HEK293T (cell line): ENCODE measurements at places on chromosomes 2 and 18.

DNA sequence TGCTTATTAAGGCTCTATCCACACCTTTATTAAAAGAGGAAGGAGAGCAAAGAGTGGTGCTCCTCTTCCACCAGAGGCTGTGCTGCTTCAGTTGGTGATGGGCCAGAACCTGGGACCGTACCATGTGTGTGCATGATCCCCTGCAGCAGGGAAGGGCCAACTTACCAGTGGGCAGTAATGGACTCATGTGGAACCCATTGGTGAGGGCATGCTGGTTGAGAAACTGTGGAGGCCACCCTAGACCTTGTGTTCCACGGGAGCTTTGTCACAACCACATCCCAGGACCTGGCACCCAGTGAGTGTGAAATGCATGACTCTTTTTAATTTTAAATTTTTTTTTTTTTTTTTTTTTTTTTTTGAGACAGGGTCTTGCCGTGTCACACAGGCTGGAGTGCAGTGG lies 5.4 kb downstream of the UBE2F start:
- no peak for DNase-seq

DNA sequence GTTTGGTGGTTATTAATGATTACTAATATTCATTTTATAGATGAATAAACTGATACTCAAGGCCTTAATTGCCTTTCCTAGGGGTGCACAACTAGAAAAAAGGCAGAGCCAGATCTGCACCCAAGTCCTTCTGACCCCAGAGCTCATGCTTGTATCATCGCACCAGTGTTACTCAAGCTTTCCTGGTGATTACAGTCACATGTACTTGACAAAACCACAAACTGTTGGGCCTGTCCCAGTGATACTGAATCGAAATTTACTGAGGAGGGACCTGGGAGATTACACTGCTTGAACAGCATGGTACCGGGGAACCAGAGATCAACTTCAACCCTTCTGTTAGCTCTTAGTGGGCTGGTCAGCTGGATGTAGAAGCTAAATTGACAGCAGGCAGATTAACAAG lies 33.7 kb downstream of the FASTKD2 start:
- no peak for DNase-seq

DNA sequence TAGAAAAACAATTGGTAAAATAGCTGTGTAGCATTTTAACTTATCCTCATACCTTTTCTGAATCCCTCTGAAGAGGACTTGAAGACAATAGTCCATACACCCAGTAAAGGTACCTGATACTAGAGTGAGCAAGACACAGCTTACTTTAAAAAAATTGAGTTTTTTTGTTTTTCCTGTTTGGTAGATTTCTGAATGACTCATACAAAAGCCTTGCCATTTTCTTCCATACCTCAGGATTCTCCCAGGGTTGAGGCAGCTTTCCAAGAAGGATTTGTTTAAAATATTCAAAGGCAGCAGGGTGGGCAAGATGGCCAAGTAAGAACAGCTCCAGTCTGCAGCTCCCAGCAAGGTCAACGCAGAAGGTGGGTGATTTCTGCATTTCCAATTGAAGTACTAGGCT lies 551.0 kb upstream of the LRATD1 start:
- DNase-seq, result no peak

GRCh38 chr2:224584111-224584784 lies 915 bp downstream of the CUL3 start:
- DNase-seq, result peak; percentile 26

GRCh38 chr2:104878863-104879512 lies 25.1 kb downstream of the POU3F3 start:
- DNase-seq, result no peak

GRCh38 chr2:67642046-67642382 lies 244.9 kb downstream of the ETAA1 start:
- DNase-seq, result peak; percentile 8

GRCh38 chr2:86661333-86661732 lies 37.7 kb upstream of the RNF103 start:
- DNase-seq, result no peak

DNA sequence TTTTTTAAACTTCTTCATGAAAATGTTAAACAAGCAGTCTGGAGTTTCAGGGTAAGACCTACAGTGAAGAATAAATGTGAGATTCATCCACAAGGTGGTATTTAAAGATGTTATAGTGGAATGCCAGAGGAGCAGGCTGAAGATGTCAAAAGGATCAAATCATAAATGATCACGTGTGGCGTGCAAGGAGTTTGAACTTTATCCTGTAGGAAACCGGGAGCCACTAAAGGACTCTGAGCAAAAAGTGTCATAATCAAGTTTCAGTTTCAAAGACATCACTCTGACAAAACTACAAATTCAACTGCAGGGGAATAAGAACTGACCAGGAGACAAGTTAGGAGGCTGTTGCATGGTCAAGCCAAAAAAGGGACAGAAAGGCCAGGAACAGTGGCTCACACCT lies 19.9 kb downstream of the NHEJ1 start:
- DNase-seq, result no peak

DNA sequence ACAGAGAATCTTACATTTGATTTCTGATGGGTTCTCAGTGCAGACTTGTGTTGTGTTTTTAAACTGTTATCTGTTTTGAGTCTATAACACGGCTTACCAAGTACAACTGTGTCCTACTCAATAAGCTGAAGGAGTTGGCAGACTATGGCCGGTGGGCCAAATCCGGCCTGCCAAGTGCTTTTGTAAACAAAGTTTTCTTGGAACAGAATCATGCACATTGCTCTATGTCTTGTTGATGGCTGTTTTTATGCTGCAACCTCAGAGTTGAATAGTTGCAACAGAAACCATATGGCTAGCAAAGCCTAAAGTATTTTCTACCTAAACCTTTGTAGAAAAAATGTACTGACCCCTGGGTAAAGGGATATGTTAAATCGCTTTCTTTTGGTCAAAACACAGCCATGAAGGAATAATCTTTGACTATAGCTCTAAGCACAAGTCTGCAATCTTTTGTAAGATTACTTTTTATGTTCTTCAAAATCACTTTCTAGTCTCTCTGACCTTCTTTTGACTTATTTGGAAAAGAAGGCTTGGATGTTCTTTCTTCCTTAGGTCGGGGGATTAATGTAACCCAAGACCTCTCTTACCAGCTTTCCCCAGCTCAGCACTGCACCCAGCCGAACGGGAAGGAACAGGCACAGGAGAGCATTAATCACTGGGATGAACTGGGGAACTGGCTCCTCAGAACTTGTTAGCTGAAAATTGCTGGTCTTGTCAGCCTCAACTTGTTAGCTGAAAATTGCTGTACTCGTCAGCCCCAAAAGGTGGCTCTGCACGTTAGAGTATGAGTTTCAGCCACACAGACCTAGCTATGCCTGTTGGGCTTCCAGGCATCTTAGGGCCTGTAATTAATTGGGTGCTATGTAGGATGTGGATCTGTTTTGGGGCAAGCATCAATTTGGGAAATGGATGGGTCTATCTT lies 75.4 kb downstream of the CD8B2 start:
- DNase-seq, result no peak

- DNase-seq, result no peak
Observed at GRCh38 chr2:165529130-165529529, 59.6 kb downstream of the CSRNP3 start.

- no peak for DNase-seq
Observed at GRCh38 chr2:219218217-219218731, 484 bp downstream of the ABCB6 start.

DNA sequence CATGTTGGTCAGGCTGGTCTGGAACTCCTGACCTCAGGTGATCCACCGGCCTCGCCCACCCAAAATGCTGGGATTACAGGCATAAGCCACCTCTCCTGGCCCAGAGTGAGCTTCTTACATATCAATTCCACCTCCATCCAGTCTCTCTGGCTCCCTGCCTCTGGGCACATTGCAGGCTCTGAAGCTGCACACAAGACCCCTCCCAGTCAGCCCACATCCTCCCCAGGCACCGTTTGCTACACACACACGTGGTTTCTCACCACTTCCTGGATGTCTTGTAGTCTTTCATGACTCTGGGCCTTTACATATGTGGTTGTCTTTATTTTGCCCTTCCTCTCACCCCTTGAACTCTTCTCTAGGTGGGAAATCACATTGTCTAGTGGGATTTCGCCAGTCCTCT lies 64.0 kb upstream of the CABLES1 start:
- no peak for DNase-seq

DNA sequence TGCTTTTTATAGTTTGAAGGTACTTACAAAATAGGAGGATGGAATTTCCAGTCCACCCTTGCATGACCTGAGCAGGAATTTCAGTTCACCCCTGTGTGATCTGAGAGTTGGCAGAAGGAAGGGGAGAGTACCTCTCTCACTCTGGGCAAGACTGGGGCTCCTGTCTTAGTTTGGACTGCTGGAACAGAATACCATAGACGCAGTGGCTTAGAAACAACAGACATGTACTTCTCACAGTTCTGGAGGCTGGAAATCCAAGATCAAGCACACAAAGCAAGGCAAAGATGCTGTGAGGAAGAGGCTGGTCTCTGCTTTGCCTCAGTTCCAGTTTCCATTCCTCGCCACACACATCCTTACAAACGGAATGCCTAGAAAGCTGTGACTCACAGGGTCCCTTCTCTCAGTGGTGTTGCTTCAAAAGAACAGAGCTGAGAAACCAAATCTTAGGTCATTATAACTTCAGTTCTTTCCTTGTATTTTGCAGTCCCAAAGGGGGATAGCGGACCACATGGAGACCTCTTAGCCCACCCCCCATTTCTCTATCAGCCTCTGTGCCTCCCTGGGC lies 108.8 kb upstream of the HAAO start:
- no peak for DNase-seq

DNA sequence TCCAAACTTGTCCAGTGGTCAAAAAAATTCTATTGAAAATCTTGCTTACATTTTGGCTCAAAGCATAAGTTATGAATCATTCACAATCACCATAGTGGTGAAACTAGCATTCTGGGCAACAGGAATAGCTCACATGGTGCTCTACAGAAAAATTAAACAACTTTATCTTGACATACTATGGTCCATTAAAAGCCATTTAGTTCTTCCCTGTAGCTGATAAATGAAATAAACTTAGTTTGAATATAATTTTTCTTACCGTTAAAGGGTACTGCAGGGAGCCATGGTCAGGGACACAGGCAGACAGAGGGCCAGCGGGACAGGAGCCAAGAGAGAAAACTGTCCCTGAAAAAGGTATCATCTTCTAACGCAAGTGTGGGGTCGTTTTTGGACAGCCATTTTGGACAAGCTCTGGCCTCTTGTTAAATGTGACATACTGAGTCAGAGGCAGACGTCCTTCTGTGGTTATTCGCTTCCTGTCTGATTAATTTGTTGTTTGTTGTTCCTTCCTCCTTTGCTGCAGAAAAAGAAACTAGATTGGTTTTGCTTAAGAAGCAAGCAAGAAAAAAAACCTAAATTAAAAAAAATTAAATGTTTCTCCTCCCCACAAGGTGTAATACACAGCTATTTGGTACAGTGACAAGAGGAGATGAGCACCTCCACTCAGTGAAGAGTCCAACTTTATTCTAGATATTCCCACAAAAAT lies at the start of gene WIPF1:
TSS of gene WIPF1 (minus strand) at position 460 of the 703 bp plus-strand sequence. CDS start 12,231 bp downstream, outside the sequence.
- no peak for DNase-seq

- no peak for DNase-seq
Observed at GRCh38 chr2:109355192-109355843, 226.3 kb downstream of the SH3RF3 start.

DNA sequence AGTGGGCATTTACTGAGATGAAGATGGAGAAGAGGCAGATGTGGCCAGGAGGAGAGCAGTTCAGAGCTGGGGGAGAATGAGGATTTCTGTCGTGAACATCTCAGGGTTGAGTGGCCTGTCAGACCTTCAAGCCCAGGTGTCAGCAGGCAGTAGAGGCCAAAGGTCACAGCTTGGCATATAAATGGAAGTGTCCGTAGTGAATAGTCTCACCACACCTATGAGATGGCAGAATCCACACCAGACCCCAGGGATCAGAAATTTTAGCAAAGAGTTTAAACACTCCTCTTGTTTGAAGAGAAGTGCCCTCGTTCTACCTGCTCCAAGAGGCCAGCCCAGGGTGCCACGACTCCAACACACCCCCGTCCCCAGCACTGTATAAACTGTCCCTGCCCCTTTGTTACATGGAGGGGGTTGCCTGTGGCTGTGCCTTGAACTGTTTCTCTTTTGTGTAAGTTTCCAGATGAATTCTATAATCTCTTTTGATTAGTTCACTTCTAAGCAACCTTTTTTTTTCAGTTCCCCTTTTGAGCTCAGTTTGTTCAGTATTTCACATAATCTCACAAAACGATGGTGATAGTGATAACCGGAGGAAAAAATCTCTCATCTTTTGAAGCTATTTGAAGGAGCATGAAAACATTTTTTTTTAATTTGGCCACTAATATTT lies 69.0 kb upstream of the TTC39C start:
- no peak for DNase-seq

DNA sequence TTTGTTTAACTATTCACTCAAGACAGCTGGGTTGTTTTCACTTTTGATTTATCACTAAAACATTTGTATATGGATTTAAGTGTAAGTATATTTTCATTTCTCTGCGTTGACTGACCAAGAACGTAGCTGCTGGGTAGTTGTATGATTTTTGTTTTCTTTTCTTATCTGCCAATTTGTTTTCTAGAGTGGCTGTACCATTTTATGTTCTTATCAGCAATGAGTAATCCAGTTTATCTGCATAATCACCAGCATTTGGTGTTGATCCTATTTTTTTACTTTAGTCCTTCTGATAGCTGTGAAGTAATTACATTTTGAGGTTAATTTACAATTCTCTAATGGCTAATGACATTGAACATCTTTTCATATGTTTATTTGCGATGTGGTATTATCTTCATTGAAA lies 1178.4 kb upstream of the TMEFF2 start:
- DNase-seq, result no peak

- no peak for DNase-seq
Observed at GRCh38 chr2:102092535-102092934, 50.0 kb upstream of the IL1R1 start.

DNA sequence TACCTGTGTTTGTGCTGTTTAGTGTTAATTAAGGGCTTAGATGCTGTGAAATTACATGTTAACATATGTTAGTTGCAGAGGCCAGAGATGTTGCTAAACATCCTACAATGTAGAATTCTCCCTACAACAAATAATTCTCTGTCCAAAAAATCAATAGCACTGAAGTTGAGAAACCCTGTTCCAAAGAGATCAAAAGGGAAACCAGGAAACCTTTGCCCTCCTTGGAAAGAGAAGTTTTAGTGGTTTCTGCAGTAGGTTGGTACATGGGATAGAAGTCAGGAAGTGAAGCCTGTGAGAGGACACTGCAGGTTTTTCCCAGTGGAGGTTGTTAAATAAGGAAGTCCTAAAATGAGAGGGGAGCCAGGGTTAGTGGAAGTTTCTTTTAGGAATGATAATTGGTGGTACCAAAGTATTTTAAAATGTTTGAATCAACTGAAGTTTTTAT lies 6.3 kb upstream of the RMDN2 start:
- no peak for DNase-seq
